ENCODE measurements at places on chromosomes 6 and 20.

GRCh38 chr6:68189217-68189815 is 445.8 kb upstream of the ADGRB3 start:
- no peak for DNase-seq

DNA sequence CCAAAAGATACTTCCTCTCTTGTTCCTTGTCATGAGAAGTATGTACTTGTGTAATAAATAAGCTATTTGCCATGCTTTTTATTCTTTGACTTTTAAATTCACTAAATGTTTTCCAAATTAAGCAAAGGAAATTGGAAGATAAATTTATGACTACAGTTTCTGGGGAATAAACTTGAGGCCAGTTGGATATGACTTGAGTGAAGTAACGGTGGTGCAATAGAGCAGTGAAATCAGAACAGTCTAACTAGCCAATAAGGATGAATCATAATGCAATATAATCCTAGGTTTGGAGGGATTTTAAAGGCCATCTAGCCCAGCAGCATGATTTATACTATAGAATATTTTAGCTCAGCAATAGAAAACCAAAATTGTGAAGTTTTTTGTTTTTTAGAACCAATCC is 183.8 kb upstream of the TCF21 start:
- no peak for DNase-seq

DNA sequence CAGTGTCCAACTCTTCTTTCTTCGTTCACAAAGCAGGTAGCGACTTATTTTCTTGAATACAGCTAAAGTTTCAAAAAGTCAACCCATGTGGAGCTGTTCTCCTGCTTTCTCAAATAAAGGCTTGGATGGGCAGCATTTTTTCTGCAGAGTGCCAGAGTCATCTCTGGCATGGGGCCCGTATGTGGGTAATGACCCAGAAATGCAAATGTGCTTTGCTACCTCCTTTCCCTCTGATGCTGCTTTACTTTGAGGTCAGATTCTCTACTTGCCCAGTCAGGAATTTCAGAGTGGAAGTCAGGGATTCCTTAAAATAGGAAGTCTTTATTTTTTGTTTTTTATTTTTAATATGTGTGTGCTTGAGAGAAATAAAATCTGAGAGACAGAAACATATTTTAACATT is 4.9 kb downstream of the NKAIN2 start:
- no peak for DNase-seq

GRCh38 chr6:20364327-20364726 is 37.4 kb upstream of the E2F3 start:
- peak; percentile 6 for DNase-seq

DNA sequence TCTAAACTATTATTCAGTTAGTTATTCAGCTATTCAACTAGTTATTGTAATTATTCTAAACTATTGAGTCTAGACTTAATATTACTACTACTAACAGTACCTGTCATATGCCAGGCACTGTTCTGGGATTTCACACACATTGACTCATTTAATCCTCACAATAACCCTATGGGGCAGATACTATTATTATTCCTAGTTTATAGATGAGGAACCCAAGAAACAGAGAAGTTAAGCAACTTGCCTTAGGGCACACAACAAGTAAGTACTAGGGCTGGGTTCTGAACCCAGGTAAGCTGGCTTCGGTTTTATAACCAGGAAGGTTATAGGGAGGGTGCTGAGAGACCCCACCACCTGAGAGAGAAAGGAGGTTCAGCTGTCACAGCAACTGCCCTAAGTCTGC is 7.8 kb downstream of the TEAD3 start:
- no peak for DNase-seq

GRCh38 chr6:112923940-112924587 is 576.9 kb downstream of the RFPL4B start:
- no peak for DNase-seq
